ENCODE measurements at places on chromosomes 12 and 14. TPM values are rescaled to one million over a fixed set of nuclear protein-coding genes. Genes with fewer than 3 reads are reported as not detected.
A peak's percentile ranks its signal among the peaks of the same experiment; 100 is the strongest.

GRCh38 chr12:102565555-102565954, 85.2 kb upstream of the IGF1 start:
- DNase-seq: no peak

P2RX2 gene
- not detected for total RNA-seq

SLC6A15 gene
- not detected for total RNA-seq

DNA sequence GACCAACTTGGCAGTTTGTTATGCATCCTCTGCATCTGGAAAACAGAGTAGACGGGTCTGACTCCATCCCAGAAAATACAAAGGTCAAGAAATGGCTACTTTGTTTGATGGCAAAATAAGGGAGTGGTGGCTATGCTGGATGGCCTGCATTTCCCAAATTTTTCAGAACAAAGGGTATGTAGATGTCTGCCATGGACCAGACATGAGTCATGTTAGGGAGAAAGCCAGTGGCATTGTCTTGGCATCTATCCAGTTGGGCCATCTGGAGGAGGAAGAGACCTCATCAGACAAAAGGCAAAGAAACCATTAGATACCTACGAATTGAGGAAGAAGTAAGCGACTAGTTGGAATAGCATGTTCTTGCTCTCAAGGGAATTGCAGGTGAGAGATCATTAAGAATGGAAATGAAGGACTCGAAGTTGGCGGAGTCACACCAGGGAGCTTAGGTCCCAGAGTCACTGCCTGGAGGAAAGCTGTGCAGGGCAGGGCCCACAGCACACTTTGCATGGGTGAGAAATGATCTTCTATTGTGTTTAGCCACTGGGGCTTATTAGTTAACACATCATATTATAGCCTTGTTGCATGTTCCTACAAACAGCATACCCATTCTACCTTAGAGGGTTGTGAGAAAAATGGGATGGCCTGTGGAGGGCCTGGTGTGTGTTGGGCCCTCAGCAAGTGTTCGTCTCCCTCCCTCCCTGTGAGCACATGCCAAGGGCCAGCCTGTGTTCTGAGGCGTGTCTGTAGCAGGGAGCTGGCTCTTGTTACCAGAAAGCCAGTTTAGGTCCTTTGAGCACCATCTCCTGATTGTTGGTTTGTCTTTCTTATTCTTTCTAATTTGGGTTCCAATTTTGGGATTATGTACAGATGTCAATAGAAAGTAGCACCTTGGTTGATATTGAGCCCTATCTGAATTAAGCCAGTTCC, 119.4 kb downstream of the KTN1 start:
- DNase-seq: no peak

- DNase-seq: no peak
Observed at GRCh38 chr12:82954572-82954971, 267.9 kb downstream of the TMTC2 start.

DNA sequence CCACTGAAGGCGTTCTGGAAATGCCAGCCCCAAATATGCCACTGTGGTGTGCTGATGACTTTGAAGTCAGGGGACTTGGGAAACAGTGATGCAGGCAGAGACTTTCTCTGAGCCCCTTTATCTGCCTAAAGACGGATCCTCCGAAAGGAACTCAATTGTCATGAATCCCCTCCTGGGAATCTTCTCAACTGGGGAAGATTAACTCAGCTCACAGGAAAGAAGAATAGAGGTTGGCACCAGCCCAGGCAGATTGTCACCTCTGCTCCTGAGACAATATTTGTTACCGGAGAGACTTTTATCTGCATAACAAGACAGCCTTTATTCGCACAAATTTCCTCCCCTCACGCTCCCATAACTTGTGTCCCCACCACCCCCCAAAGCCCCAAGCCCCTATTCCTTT, 414.4 kb downstream of the FUT8 start:
- no peak for DNase-seq

GRCh38 chr14:38255408-38255672, 553 bp downstream of the CLEC14A start:
- DNase-seq: peak; percentile 8

PRB2 gene
- not detected for total RNA-seq

MMP19 gene
- total RNA-seq: not detected

DNA sequence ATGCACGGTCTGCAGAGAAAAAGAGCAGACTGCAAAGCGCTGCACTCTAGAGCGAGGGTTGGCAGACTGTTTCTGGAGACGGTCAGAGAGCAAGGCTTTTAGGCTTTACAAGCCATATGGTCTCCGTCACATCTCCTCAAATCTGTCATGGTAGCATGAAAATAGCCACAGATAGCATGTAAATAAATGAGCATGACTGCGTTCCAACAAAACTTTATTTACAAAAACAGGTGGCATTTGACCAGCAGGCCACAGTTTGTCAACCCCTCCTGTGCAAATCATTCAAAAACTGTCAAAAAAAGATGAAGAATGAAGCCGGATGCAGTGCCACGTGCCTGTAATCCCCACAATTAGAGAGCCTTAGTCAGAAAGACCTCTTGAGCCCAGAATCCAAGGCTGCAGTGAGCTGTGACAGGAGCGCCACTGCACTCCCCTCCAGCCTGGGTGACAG, 18.9 kb downstream of the SYNE3 start:
- DNase-seq: no peak

STON2 gene
- total RNA-seq: 0.48 TPM

DNA sequence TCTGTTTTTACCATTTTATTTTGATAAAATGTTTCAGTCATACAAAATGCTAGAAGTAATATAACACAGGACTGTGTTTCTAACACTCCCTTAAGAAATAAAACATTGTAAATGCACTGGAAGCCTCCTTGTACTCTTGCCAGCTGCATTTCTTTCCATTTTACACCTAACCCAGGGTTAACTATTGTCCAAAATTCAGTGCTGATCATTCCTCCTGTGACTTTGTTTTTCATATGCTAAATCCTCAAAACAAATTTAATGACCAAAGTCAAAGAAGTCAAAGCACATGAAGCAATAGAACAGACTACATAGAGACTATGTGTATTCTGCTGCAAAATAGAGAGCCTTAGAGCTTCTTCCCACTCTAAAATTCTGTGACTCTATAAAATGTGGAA, 420.3 kb upstream of the PRICKLE1 start:
- DNase-seq: no peak

DNA sequence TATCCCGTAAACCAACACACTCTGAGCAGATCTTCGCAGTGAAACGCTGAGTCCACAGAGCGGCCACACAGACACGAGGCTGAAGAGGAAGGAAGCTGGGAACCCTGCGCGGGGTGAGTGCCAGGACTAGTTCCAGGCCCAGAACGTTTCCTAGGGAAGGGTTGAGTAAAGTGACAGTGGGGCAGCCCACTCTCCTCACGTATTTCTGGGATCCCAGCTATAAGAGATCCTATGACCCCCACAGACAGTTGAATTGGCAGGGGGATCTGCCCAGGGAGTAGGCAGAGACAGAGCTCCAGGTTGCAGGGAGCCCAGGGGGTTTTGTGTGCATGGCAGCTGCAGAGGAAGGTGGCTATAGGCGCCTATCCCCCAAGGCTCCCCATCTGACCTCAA, 51.1 kb downstream of the GTF2A1 start:
- no peak for DNase-seq

DNA sequence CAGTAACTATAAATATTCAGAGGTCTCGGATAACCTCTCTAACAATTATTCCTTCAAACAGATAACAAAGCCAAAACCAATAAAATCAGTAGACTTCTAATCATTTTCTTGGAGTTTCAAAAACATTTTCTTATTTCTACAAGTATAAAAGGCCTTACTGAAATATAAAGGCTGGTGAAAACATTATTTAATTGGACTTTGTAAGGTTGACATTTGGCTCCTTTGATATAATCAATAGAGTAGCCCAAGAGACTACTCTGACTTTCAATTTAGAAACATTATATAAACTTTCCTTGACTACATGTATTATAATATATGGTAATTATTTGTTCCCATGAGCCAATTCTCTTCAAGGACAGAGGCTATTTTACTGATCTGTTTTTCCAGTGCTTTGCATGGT, 68.3 kb downstream of the OSBPL8 start:
- no peak for DNase-seq

Measured in activated naive CD4-positive, alpha-beta T cell treated with anti-CD3 and anti-CD28 coated beads, Interleukin-2, amount 50 U/mL, for 72 hours (primary cell).